CD4-positive, alpha-beta T cell treated with Interleukin-4 for 1 hour (primary cell): ENCODE measurements at places on chromosomes 16 and 17.
A peak's percentile ranks its signal among the peaks of the same experiment; 100 is the strongest.

GRCh38 chr16:89316701-89317100 is 99.2 kb downstream of the ZNF778 start:
- no peak for DNase-seq

DNA sequence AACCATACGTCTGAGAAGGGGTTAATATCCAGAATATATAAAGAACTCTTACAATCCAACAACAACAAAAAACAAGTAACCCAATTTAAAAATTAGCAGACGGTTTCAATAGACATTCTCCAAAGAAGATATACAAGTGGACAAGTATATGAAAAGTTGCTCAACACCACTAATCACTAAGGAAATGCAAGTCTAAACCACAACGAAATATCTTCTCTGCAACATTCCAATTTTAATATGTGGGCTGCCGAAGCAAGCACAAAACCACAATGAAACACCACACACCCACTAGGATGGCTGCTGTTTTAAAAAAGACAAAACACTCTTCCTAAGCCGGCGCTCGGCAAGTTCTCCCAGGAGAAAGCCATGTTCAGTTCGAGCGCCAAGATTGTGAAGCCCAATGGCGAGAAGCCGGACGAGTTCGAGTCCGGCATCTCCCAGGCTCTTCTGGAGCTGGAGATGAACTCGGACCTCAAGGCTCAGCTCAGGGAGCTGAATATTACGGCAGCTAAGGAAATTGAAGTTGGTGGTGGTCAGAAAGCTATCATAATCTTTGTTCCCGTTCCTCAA is 5.9 kb upstream of the SLC13A2 start:
- DNase-seq = no peak

DNA sequence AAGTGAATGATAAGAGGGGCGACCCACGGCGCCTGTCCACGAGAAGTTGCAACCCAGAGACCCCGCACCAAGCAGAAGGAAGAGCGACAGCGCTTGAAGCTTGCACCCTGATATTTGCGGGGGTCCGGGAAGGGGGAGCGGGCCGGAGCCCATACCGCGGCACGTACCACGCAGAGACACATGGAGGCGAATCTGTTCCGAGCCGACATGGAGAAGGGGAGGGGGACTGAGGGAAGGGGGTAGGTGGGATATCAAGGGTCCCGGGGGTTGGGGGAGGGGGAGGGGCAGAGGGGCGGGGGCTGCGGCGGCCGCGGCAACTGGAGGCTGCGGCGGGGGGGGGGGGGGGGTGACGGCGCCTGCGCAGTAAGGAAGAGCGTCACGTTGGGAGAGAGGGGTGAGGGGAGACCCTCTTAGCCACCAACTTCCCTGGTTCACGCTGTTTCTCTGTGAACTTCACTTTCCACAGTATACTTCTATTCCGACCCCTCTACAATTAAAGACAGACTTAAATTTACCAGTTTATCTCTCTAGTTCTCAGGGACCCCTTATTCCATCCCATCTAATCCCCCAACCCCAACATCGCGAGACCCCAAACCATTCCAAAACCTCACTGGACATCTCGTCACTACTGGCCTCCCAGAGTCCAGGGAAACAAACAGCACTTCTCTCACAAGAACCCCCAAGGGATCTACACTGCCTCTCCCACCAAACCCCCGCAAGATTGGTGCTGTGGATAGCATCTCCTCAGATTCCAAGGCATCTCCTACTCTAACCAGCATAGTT is 8.0 kb downstream of the DLG4 start:
- DNase-seq = no peak

GRCh38 chr17:1725642-1726511 is 1.4 kb downstream of the WDR81 start:
- no peak for DNase-seq

DNA sequence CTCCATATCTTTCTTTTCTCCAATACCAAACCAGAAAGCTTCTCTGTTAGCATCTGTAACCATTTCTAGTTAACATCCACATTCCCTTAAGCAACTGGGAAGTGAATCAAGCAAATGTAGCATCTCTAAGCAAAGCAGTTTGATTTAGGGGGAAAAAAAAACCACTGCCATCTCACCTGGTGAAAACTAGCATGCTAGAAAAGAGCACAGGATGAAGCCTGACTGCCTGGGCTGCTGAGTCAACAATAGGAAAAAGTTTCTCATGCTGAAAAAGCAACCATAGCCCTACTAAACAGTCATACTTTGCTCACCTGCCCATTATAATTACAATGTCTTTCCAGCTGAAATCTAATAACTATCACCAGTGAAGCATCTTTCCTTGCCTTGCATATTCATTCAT is 139.3 kb downstream of the ANKFN1 start:
- DNase-seq = no peak

DNA sequence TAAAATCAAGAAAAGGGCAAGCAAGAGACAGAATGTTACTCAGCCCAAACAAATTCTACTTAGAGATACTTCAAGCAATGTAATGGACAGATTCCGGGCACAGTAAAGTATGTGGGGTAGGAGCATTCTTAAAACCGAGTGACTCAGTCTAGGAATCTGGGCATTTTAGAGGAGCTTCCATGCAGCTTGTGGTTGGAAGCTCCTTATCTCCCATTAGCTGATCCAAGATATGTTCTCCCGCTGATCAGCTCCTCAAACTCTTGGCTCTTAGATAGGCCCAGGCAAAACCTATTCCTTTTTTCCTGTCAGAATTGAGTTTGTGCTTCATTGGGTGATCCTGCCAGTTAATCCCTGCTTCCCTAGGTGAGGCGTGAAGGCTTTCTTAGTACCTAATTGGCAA is 303.3 kb downstream of the CEP112 start:
- DNase-seq = no peak

GRCh38 chr17:78774956-78775571 is 7.0 kb downstream of the CYTH1 start:
- DNase-seq = peak; percentile 78

GRCh38 chr16:78072275-78072674 is 27.2 kb upstream of the WWOX start:
- DNase-seq = no peak

DNA sequence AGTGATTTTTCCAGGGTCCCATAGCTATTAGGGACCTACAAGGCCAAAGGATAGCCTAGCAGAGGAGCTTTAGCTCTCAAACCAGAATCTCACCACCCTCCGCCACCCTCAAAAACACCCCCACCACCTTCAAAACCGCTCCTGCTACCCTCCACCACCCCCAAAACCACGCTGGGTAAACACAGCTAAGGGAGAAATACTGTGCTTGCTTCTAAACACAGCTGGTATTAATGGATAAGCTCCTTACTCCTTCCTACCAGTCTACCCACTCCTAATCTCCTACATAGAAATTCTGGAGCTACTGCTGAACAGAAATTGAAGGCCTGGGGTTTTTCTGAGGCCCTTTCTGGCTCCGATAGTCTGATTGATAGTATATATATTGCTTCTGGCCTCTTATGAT is 2.2 kb upstream of the LPCAT2 start:
- DNase-seq = no peak

- DNase-seq = no peak
Observed at GRCh38 chr16:86041215-86041614, 142.3 kb downstream of the IRF8 start.

- DNase-seq = no peak
Observed at GRCh38 chr17:32512328-32512727, 25.5 kb downstream of the CDK5R1 start.

GRCh38 chr16:2147981-2148671 is at the start of gene RAB26:
RAB26 (plus strand) TSS chr16:2148625; CDS start chr16:2148784, 159 bp downstream.
- peak; percentile 39 for DNase-seq

- no peak for DNase-seq
Observed at GRCh38 chr17:74387365-74388218, 20.3 kb downstream of the GPR142 start.

GRCh38 chr17:42018339-42018738 is 1.1 kb upstream of the DNAJC7 start:
- DNase-seq = no peak

DNA sequence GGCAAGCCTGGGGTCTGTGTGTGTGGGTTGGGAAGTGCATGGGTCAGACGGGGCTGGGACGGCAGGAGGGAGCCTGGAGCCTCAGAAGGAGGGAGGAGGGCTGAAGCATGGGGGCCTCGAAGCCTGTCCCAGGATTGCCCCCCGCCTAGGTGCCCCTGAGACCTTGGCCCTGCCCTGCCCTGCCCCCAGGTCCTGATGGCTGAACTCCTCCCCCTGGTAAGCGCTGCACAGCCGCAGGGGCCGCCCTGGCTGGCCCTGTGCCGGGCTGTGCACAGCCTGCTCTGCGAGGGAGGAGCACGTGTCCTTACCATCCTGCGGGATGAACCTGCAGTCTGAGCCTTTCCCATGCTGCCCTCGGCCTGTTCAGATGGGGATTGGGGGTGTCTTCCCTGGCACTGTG is 4.4 kb downstream of the TEDC2 start:
- DNase-seq = no peak

DNA sequence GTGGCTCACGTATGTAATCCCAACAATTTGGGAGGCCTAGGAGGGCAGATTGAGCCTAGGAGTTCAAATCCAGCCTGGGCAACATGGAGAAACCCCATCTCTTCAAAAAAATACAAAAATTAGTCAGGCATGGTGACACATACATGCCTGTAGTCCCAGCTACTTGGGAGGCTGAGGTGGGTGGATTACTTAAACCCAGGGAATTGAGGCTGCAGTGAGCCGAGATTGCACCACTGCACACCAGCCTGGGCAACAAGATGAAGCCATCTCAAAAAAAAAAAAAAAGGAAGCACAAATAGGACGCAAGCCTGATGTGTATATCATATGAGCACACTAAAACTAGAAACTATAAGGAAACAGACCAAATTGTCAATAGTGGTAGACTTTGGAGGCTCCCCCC is 17.1 kb upstream of the FLCN start:
- no peak for DNase-seq

DNA sequence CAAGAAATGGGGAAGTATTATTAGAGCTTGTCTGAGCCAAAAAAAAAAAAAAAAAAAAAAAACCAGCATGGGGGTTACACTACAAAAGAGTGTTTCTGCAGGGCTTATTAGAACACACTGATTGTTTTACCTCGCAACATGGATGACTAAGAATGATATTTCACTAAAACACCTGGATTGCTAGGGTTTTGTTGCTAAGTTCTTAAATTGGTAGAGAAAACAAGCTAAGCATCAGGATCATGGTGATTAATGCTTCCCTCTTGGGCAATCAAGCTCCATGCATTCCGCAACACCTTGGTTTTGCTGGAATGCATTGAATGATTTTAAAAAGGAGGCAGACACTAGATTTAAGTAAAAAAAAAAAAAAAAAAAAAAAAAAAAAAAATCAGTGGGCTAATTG is 931.4 kb upstream of the CDH8 start:
- no peak for DNase-seq

DNA sequence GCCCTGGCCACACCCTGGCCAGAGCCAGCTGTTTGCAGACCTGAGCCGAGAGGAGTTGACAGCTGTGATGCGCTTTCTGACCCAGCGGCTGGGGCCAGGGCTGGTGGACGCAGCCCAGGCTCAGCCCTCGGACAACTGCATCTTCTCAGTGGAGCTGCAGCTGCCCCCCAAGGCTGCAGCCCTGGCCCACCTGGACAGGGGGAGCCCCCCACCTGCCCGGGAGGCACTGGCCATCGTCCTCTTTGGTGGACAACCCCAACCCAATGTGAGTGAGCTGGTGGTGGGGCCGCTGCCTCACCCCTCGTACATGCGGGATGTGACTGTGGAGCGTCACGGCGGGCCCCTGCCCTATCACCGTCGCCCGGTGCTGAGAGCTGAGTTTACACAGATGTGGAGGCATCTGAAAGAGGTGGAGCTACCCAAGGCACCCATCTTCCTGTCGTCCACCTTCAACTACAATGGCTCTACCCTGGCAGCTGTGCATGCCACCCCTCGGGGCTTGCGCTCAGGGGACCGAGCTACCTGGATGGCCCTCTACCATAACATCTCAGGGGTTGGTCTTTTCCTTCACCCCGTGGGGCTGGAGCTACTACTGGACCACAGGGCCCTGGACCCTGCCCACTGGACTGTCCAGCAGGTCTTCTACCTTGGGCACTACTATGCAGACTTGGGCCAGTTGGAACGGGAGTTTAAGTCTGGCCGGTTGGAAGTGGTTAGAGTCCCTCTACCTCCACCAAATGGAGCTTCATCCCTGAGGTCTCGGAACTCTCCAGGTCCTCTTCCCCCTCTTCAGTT is 578 bp downstream of the AOC2 start:
- no peak for DNase-seq

- no peak for DNase-seq
Observed at GRCh38 chr16:56945847-56946527, 14.0 kb downstream of the HERPUD1 start.

- no peak for DNase-seq
Observed at GRCh38 chr16:64397042-64397441, 724.8 kb downstream of the CDH11 start.

DNA sequence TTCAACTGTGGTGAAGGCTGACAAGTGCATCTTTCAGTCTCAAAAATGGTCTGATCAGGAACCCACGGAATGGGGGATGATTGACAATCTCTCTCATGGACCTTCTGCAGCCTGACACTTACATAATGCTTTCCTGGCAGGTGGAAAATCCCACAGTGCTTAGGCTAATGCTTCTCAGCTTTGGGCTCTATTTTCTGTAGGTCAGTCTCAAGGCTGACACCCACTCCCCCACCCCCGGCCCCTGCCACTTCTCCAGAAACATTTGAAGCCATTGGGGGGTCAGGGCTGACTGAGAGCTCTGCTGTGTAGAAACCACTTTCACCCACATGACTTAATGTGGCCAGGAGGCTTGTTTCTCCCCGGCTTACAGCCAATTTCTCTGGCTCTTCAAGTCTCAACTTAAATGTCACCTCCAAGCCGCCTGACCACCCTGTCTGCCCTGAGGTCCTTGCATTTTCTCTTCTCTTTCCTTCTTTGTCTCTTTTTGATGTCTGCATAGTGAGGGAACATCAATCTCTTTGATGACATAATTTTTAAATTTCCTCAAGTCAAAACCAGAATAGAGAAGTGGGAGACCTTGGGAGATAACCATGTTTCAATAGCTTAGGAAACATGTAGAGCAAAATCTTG is 16.7 kb upstream of the IRF8 start:
- no peak for DNase-seq

- peak; percentile 98 for DNase-seq
Observed at GRCh38 chr17:75289115-75289831, at the start of gene SLC25A19. SLC25A19 (minus strand) TSS chr17:75289433; CDS start chr17:75286764, 2,669 bp downstream.

GRCh38 chr16:14649816-14650215 is 17.1 kb downstream of the BFAR start:
- no peak for DNase-seq

DNA sequence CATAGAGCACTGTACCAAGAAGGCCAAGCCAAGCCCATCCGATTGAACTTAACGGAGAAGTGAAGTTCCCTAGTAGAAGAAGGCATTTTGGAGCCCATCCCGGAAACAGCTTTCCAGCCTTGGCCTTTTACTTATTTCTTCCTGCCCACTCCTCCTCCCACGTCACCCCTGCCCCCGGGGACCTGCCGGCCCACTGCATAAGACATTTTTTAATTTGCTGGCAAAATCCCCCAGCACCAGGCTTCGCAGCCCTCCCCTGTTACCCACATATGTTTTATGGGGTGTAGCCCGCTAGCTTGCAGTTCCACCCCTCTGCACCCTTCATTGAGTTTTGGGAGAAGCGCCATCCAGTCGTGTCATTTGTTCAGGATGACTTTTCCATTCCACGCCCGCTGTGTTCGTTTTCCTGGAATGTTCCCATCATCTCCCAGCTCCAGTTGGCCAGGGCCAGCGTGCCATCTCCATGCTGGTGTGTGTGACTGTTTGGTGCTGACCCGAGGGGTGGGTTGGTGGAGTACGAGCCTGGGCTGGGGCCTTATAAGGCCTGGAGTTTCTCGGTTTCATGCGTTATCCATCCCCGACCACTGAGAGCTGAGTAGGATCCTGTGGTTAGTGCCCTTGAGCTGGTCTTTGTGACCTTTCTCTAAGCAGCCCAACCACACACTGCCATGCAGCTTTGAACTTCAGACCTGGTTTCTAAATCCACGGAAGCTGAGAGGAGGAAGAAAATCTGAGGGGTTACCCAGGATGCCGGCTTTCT is 20.0 kb upstream of the TBX2 start:
- no peak for DNase-seq
